Transverse colon (tissue), 4 donors: ENCODE measurements at places on chromosomes 16 and 17.

DNA sequence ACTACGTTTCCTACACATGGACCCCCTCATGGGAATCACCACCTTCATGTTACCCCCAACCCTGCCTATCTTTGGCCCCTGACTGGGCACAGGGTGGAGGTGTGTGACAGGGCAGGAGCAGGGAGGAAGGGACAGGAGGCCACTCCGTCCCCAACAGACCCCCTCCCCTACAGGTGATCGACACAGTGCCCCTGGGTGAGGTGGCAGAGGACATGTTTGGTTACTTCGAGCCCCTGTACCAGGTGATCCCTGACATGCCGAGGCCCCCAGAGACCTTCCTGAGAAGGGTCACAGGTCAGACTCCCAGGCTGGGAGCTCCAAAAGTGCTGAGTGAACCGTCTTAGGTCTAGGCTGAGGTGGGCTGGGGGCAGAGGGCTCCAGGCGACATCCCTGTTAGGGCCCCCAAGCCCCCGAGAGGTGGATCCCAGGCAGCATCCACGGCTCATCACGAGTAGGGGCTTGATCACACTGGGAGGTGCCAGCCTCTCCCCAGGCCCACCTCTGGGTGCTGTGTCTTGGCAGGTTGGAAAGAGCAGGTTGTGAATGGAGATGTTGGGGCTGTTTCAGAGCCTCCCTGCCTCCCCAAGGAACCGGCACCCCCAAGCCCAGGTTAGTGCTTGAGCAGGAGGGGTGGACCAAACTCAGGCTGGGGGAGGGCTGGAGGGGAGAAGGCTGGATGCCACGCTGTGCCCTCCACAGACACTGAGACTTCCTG is 1.5 kb downstream of the ACBD4 start:
- H3K36me3 ChIP-seq: no peaks in the 10 kb centered on the region
- no peaks in the 10 kb centered on the region for H3K27me3 ChIP-seq
- DNase-seq: no peak
- no peak overlapping the region for H3K4me3 ChIP-seq
- H3K27ac ChIP-seq: peak overlapping the region; percentile 92

GRCh38 chr16:81546781-81547180 is 102.2 kb downstream of the CMIP start:
- DNase-seq: no peak
- H3K4me1 ChIP-seq: peaks cover 23% of the 10 kb centered on the region
- H3K4me3 ChIP-seq: no peak overlapping the region

- H3K4me3 ChIP-seq: no peak overlapping the region
- no peaks in the 10 kb centered on the region for H3K27me3 ChIP-seq
- peaks cover 52% of the 10 kb centered on the region for H3K4me1 ChIP-seq
- DNase-seq: peak; percentile 72
- H3K27ac ChIP-seq: peak overlapping the region; percentile 48
- H3K36me3 ChIP-seq: no peaks in the 10 kb centered on the region
Observed at GRCh38 chr17:81251094-81251708, 12.1 kb downstream of the NDUFAF8 start.

- H3K4me1 ChIP-seq: peaks cover 6% of the 10 kb centered on the region
- no peaks in the 10 kb centered on the region for H3K27me3 ChIP-seq
- H3K27ac ChIP-seq: peak overlapping the region; percentile 76
- no peak for DNase-seq
Observed at GRCh38 chr17:633133-633532, 81.5 kb downstream of the VPS53 start.

DNA sequence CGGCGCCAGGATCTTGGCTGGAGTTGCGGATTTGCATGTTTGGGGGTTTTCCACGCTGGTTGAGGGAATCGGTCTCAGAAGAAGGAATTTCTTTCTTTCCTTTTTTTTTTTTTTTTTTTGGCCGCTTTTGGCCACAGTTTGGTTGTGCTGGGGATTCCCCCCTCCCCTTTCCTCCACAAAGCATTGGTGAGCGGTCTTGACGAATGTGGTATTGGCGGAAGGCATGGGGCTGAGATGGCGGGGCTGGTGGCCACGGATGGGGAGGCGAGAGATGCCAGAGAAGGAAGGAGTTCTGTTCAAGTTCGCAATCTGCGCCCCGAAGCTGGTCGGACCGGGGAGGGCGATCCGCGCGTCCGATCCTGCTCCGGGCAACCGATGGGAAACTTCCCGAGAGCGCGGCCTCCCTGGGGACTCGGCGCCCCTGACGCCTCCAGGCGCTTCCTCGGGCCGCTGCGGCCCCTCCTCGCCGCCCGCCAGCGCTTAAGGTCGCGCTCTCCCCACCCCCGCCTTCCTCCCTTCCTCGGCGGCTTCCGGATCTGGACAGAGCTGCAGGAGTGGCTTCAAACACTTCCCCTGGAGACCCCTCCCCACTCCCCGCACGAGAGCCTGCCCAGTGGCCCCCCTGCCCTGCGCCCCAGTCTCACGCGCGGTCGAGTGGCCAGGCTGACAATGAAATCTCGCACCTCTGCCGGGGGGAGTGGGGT is 43.2 kb downstream of the RAI1 start:
- H3K36me3 ChIP-seq: no peaks in the 10 kb centered on the region
- H3K27ac ChIP-seq: peak overlapping the region; percentile 80
- peaks cover 43% of the 10 kb centered on the region for H3K4me1 ChIP-seq
- peak overlapping the region; percentile 57 for H3K4me3 ChIP-seq
- DNase-seq: no peak

- H3K36me3 ChIP-seq: no peaks in the 10 kb centered on the region
- no peak for DNase-seq
- H3K4me3 ChIP-seq: peak within 1 kb of the TSS; percentile 27
- H3K27ac ChIP-seq: peak within 1 kb of the TSS; percentile 38
- peaks cover 4% of the 10 kb centered on the region for H3K4me1 ChIP-seq
Observed at GRCh38 chr17:69141431-69142174, at the start of gene ABCA6. Gene ABCA6, minus strand, starts transcription at chr17:69141895. Its CDS starts 1,192 bp downstream, at chr17:69140703.

DNA sequence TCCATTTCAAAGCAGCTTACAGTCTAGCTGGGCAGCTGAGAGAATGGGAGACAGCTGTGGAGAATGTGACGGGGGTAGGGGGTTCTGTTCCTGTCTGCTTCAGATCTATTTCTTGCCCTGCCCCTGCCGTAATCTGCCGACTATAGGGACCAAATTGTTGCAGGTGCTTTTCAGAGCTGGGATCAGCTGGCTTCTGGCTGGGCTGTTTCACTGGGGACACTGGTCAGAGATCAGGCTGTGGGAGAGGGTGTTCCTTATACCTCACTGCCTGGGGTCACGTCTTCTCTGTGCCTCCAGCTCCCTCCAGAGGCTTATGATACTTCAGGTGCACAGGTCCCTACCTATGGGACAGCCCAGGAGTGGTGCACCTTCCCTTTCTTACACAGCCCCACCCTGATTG is 514.9 kb upstream of the GOT2 start:
- H3K27ac ChIP-seq: no peak overlapping the region
- no peaks in the 10 kb centered on the region for H3K36me3 ChIP-seq
- H3K4me3 ChIP-seq: no peak overlapping the region
- no peak for DNase-seq
- H3K27me3 ChIP-seq: no peaks in the 10 kb centered on the region

GRCh38 chr17:80755650-80756405 is 211.2 kb downstream of the RPTOR start:
- no peaks in the 10 kb centered on the region for H3K27me3 ChIP-seq
- no peak for DNase-seq
- peaks cover 6% of the 10 kb centered on the region for H3K4me1 ChIP-seq
- no peak overlapping the region for H3K27ac ChIP-seq
- no peaks in the 10 kb centered on the region for H3K36me3 ChIP-seq

DNA sequence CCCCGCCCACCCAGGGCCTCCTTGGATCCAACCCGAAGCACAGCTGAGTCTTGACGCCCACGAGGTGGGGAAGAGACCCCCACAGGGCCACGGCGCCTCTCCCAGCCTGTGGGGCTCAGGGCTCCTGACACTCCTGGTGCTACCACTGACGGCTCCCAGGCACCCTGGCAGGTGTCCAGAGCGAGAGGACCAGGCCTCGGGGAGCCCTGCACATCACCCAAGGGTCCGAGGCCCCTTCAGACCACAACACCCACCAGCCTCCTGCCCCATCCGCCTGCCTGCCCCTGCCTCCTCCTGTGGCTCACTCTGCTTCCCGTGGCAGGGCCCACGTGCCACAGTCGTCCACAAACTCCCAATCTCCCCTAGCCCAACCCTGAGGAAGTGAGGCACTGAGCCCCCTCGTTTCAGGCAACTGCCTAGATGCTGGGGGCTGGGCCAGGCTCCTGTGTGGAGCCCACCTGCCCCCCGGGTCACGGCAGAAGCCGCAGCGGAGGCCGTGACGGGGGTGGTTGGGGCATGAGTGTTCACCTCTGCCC is 28.3 kb upstream of the AATK start:
- H3K27ac ChIP-seq: no peak overlapping the region
- no peaks in the 10 kb centered on the region for H3K36me3 ChIP-seq
- no peak for DNase-seq
- H3K4me1 ChIP-seq: no peaks in the 10 kb centered on the region
- no peaks in the 10 kb centered on the region for H3K27me3 ChIP-seq
- H3K4me3 ChIP-seq: no peak overlapping the region

DNA sequence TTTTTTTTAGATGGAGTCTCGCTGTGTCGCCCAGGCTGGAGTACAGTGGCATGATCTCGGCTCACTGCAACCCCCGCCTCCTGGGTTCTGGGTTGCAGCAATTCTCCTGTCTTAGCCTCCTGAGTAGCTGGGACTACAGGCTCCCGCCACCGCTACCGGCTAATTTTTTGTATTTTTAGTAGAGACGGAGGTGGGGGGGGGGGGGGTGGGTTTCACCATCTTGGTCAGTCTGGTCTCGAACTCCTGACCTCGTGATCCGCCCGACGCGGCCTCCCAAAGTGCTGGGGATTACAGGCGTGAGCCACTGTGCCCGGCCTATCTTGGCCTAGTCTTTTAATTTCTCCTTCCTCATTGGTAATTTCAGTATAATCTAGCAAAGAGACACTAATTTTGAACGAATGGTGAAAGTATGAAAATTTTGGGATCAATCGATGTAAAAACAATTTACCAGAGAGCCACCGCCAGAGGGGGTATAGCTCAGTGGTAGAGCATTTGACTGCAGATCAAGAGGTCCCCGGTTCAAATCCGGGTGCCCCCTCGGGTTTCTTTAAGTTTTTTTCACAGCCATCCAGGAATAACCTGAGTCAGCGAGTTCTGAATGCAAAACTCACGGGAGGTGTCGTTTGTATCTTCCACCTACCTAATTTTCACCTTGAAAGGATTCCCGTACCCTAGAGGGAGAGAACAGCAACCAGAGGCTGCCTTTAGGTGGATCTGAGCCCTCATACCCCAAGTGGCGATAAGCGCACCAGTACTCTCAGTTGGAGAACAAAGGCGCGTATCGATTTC is 2.5 kb upstream of the LASP1 start:
- H3K4me3 ChIP-seq: no peak overlapping the region
- DNase-seq: peak; percentile 57
- no peaks in the 10 kb centered on the region for H3K27me3 ChIP-seq
- peak overlapping the region; percentile 98 for H3K27ac ChIP-seq

GRCh38 chr17:80032614-80033171 is 3.0 kb downstream of the TBC1D16 start:
- H3K27ac ChIP-seq: no peak overlapping the region
- H3K27me3 ChIP-seq: no peaks in the 10 kb centered on the region
- H3K4me3 ChIP-seq: no peak overlapping the region
- no peaks in the 10 kb centered on the region for H3K36me3 ChIP-seq
- DNase-seq: no peak

GRCh38 chr16:82657239-82657638 is 30.5 kb downstream of the CDH13 start:
- no peaks in the 10 kb centered on the region for H3K27me3 ChIP-seq
- no peaks in the 10 kb centered on the region for H3K36me3 ChIP-seq
- no peak overlapping the region for H3K4me3 ChIP-seq

DNA sequence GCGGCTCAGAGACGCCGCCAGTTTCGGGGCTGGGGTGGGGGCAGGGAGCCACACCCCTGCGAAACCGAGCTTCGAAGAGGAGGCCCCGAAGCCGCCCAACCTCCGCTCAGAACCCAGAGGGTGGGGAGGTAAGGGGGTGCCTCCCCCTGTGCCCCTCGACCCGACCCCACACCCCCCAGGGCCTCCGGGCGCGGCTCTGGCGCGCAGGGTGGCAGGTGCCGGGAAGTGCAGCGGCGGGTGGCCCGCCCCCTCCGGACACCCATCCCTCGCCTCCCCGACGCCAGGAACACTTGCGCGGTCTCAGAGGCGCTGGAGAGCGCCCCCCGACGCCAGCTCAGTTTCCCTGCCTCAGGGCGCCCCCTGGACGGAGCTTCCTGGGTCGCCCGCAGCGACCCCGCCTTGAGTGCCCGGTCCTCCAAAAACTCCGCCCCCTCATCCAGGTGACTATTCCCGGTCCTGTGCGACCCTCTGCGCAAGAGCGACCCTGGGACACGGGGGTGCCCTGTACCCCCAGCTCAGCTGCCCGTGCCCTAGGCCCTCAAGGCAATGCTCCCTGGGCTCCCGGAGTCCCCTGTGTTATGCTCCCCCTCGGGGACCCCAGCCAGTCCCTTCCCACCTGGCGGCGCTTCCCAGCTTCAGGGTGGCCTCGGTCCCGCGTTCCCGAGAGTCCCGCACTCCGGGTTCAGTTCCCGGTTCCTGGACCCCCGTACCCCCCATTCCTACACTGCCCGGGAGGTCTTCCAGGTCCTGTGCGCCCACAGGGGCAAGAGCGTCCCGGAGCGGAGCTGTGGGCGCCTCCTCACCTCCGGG is 562 bp downstream of the PPL start:
- DNase-seq: peak; percentile 46
- peak overlapping the region; percentile 83 for H3K27ac ChIP-seq
- H3K4me3 ChIP-seq: peak overlapping the region; percentile 48
- H3K4me1 ChIP-seq: peaks cover 25% of the 10 kb centered on the region
- peaks cover 13% of the 10 kb centered on the region for H3K27me3 ChIP-seq

DNA sequence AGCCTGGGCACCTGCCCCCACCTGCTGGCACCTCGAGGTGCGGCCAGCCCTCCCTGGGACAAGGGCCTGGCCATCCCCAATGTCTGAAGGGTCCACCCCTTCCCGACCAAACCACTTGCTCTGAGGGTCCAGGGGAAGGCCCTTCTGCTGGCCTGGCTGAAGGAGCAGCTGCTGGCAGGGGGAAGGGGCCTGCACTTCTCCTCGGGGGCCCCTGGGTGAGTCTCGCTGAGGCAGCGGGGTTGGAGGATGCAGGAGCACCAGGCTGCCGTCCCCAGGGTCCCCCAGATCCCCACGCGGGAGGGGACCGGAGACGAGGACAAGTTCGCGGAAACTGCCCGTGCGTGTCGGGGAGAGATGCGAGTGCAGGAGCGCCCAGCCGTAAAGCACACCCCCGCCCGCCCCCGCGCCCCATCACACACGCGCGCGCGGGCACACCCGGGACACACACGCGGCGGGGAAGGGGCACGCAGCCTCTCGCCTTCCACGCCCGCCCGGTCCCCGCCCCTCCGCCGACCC is 725 bp upstream of the CACNA1H start:
- H3K4me1 ChIP-seq: peaks cover 29% of the 10 kb centered on the region
- H3K36me3 ChIP-seq: no peaks in the 10 kb centered on the region
- peak overlapping the region; percentile 79 for H3K27ac ChIP-seq
- H3K4me3 ChIP-seq: peak overlapping the region; percentile 35
- H3K27me3 ChIP-seq: peaks cover 58% of the 10 kb centered on the region
- DNase-seq: no peak
